ENCODE measurements at places on chromosomes 2 and 18.

GRCh38 chr2:26316041-26316440, 29.9 kb upstream of the SELENOI start:
- DNase-seq: peak; percentile 31

DNA sequence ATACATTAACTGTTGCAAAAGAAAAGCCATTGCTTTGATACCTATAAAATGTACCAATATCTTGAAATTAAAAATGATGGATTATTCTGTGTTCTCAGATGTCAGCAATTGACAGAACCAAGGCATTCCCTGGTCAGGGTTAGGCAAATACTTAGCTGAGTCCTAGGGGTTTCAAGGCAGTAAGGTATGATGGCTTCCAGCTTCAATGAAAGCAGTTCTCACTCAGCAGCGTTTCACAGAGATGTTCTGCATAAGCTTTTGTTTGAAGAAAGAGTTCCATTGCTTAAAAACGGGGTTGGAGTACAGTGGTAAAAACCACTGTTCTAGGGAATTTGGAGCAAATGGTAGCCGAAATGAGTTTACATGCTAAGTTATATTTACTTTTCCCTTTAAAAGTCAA, 17.0 kb upstream of the KANSL1L start:
- DNase-seq: no peak

DNA sequence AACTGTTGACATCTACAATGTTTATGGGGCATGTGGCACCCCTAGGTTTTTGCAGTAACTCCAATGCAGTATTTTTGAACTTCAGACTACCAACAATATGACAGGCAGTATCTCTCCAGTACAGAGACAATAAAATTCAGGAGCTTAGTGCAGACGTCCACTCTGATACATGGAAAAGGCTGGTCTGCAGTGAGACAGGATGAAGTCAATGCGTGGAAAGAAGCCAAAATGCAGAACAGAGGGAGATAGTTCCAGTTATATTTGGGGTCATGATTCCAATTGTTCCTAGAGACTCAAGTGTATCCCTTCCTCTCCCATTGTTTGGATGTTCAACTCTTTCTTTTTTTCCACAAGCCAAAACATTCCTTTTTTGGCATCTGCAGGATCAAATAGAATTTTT, 18.7 kb upstream of the SMAD2 start:
- DNase-seq: no peak

DNA sequence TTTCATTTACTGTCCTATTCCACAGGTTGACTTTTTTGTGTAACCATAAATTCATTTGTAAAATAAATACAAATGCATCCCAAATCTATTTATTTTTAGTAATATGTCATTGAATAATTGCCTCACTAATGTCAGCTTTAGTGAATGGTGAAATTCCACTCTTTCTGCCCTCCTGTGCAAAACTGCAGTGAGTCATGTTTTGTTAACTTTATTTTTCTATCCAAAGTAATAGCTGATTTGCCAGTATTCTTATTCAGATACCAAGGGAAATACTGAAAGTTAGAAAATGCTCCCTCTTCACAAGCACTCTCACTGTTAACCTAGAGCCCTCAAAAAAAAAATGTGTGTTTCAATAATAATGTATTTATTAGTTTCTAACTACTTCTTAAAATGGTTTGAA, 322.8 kb downstream of the RIT2 start:
- no peak for DNase-seq

- peak; percentile 56 for DNase-seq
These were observed 41.7 kb downstream of the MYOM1 start for GRCh38 chr18:3177902-3178687.

- DNase-seq: no peak
These were observed 222.4 kb upstream of the APCDD1 start for GRCh38 chr18:10232062-10232461.

DNA sequence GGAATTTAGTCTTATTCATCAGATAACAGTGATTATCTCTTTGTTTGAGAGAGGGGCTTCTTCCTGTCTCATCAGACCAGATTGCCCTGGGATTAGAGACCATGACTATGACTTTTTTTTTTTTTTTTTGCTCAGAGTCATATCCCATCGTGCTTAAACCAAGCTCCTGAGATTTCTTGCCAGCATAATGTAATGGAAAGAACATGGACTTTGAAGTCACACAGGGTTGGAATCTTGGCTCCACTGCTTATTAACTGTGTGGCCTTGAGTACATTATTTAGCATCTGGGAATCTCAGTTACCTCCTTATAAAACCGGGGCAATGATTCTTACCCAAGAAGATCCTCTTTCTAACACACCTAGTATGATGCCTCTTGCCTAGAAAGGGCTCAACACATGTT, 268.3 kb downstream of the DYSF start:
- no peak for DNase-seq

- no peak for DNase-seq
These were observed 79.9 kb downstream of the TRIB2 start for GRCh38 chr2:12796657-12797056.

GRCh38 chr18:45104049-45104395, 423.3 kb downstream of the SETBP1 start:
- DNase-seq: no peak

DNA sequence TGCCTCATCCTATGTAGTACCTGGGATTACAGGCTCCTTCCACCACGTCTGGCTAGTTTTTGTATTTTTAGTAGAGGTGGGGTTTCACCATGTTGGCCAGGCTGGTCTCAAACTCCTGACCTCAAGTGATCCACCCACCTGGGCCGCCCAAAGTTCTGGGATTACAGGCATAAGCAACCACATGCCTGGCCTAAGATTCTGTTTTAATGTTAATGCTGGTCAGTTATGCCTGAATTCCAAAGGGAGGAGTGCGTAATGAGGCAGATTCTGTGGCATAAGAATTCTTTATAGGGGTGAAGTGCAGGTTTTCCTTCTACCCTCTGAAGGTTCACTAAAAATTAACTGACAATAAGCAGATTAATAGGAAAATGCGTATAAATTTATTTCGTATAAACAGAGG, 1343.8 kb upstream of the LRRTM1 start:
- DNase-seq: no peak

DNA sequence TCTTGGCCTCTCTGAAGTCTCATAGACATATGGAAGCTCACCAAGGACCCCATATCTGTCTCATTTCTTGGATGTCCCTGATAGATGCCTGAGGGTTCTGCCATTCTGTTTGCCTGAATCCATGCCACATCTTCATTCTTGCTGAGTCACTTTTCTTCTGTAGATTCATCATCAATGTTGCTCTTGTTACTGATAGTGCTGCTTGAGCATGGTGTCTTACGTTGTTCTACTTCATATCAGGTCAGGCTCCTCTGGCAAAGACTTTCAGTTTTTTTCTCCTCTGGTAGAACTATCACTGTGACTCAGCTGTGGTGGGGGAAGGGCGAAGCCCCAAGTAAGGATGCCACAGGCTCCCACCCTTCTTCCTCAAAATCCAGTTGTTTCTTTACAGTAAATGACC, 885.2 kb downstream of the DCDC2C start:
- no peak for DNase-seq

- DNase-seq: no peak
These were observed 119.4 kb downstream of the CYRIA start for GRCh38 chr2:16546128-16546754.

- DNase-seq: no peak
These were observed 123.3 kb downstream of the CLIP4 start for GRCh38 chr2:29238497-29238896.

DNA sequence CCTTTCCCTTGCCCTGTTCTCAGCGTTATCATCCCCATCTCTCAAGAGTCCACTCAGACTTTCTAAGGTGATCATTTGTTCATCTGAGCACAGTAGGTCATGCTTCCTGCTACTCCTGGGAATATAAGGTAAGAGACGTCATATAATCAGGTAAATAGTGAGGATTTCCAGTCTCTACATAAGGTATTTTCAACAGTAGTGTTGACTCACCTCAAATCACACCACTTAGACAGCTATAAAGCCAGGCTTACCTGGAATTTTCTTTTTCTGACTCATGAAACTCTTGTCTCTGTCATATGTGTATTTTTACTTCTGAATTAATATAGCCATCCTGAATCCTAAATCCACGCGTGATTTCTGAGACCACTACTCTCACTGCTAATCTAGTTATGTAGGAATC, 443.2 kb downstream of the ARHGAP15 start:
- no peak for DNase-seq

DNA sequence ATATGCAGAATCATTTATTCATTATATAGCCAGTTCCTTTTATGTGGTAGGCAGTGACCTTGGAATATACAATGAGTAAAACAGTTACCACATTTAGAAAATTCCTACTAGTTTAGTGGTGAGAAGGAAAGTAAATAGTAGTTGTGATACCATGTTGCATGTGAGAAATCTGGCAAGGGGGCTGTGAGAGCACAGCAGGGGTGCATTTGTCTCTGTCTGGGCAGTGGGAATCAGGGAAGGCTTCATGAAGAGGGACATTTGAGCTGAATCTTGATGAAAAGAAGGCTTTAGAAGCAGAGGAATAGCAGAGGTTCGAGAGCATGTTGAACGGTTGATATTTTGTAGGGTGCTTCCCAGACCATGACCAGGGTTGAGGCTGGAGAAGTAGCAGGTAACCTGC, 78.7 kb downstream of the RAB3GAP1 start:
- no peak for DNase-seq

GRCh38 chr2:226647621-226648518, 151.8 kb downstream of the IRS1 start:
- no peak for DNase-seq

GRCh38 chr2:105537920-105538319, 139.1 kb upstream of the FHL2 start:
- DNase-seq: no peak

DNA sequence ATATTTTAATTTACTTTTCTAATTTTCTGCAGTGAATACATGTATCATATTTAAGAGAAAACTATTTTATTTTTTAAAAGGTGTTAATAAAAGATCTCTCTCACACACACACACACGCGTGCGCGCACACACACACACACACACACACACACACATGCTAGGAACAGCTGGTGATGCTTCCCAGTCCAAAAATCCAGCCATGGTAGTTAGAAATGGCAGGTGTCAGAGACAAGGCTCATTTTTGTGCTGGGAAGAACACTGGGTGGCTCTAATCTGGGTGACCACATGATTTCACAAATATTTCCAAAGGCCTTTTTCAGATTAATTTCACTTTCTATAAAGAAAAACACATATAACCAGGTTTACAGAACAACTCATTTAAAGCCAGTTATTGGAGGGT, 104.5 kb upstream of the NCK2 start:
- DNase-seq: no peak

- DNase-seq: peak; percentile 55
These were observed 425 bp downstream of the ASB3 start for GRCh38 chr2:53786352-53786704.

DNA sequence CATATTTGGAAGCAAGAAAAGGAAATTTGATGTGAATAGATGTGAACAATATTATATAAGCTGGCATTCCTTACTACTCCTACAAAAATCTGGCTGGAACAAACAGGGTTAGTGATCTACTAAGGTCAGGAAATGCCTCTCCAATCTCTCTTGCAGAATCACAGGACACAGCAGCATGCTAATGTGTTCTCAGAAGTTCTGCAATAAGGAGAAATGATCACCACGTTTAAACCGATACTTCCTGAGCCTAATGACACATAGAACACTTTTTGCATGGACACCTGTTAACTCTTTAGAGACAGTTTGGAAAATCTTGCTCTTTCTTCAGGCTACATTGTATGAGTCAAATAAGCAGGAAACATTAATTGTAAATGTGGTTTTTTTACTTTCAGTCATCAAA, 89.6 kb upstream of the MAP3K20 start:
- no peak for DNase-seq

DNA sequence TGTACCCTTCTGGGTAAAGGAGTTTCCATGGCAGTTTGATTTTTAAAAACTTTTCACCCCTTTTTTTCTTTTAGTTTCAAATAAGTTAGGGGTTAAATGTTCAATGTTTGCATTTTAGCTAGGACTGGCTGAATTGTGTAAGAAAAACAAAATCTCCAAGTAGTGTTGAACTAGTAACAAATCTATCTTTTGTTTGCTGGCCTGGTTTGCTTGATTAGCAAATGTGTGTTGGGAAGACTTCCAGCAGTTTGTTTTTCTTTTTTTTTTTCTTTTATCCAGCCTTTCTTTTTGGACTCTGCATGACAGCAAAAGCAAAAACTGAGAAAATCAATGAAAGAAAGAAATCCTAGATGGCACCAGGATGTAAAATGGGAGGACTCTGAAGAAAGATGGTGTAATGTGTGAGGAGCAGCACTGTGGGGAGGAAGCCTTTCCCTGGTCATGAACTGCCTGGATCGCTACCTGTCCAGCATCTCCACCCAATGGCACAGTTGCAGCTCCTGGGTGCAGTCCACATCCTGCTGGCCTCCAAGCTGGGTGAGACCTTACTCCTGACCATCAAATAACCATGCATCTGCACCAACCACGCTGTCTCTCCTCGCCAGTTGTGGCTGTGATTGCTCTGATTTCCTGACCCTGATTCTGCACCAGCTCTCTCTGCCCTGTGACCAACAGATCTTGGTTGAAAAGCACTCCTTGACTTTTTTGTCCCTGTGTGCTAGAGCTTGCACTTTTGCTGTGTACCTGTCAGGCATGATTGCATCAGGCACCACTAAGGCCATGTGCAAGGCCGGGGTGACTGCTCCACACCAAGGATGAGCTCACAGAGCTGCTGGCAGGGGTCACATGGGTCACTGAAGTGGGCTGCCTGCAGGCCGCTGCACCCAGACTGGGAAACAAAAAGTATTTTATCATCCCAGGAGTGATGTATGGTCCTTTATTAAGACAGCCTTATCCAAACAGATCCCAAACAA, 71.2 kb upstream of the ZNF236 start:
- no peak for DNase-seq

DNA sequence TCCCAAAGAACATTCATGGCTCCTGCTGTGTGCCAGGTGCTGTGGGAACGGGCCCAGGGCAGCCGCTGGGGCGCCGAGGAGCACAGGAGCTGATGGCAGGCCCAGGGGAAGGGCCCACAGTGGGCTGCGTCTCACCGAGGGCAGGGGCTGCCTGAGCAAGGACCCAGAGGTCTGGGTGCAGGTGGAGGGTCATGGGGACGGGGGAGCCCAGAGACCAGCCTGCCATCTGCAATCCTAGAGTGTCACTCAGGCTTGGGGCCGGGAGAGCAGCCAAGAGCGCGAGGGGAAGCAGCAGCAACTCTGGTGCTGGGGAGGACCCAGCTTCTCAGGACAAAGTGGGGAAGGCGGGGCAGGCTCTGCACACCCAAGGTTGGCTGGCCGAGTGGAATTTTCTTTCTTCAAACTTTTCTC, 207.4 kb downstream of the HDAC4 start:
- no peak for DNase-seq

GRCh38 chr2:180443888-180444287, 436.8 kb upstream of the CWC22 start:
- DNase-seq: no peak

- no peak for DNase-seq
These were observed 36.3 kb downstream of the MOGAT1 start for GRCh38 chr2:222707689-222708273.

DNA sequence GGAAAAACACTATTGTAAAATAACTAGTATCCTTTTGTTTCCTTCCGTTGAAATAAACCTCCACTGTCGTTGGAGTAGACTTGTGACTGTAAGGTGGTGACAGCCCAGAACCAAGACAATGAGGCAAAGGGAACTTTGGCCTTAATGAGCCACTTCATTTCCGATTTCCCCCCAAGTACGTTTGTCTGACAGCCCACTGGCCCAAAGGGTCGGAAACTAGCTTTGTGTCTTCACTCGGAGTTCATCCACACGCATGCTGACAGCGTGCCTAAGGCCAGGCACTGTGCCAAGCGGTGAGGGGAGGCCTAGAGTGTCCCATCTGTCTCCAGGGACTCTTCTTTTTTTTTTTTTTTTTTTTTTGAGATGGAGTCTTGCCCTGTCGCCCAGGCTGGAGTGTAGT, 21.0 kb downstream of the HJURP start:
- no peak for DNase-seq

GRCh38 chr2:223026357-223027110, 25.5 kb upstream of the KCNE4 start:
- DNase-seq: no peak

All from hematopoietic multipotent progenitor cell treated with erythropoietin and hydrocortisone succinate and interleukin-3 and kit ligand, for 15 days (in vitro differentiated cells).